ENCODE measurements at places on chromosomes 6 and 20.

DNA sequence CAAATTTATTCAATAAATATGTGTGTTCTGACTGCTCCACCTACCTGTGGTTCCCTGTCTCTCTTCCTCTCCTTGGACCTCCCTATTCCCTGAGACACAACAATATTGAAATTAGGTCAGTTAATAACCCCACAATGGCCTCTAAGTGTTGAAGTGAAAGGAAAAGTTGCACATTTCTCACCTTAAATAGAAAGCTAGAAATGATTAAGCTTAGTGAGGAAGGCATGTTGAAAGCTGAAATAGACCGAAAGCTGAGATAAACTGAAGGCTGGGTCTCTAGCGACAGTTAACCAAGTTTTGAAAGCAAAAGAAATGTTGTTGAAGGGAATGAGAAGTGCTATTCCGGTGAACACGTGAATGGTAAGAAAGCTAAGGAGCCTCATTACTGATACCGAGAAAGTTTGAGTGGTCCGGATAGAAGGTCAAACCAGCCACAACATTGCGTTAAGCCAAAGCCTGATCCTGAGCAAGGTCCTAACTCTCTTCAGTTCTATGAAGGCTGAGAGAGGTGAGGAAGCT lies 34.1 kb downstream of the UST start:
- no peak for DNase-seq

DNA sequence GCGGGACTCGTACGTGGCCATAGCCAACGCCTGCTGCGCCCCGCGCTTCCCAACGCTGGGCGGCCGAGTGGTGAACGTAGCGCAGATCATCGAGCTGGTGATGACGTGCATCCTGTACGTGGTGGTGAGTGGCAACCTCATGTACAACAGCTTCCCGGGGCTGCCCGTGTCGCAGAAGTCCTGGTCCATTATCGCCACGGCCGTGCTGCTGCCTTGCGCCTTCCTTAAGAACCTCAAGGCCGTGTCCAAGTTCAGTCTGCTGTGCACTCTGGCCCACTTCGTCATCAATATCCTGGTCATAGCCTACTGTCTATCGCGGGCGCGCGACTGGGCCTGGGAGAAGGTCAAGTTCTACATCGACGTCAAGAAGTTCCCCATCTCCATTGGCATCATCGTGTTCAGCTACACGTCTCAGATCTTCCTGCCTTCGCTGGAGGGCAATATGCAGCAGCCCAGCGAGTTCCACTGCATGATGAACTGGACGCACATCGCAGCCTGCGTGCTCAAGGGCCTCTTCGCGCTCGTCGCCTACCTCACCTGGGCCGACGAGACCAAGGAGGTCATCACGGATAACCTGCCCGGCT lies 3.4 kb downstream of the SLC32A1 start:
- DNase-seq: no peak

GRCh38 chr20:51206032-51206662 lies 183.2 kb upstream of the KCNG1 start:
- DNase-seq: no peak

GRCh38 chr6:144244688-144245087 lies 40.4 kb upstream of the UTRN start:
- DNase-seq: no peak

GRCh38 chr20:35134472-35134871 lies 12.7 kb downstream of the EDEM2 start:
- no peak for DNase-seq

DNA sequence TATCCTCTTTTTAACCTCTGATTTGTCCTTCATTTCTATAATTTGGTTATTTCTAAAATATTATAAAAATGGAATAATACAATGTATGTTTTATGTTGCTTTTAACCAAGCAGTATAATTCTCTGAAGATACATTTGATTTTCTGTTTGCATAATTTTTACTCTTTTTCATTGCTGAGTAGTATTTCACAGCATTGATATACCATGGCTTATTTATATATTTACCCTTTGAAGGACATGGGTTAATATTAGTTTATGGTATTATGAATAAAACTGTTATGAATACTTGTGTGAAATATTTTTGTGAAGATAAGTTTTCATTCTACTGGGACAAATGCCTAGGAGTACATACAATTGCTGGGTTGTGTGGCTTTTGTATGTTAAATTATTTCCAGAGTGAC lies 748.6 kb downstream of the TENT5A start:
- no peak for DNase-seq
